A673 (cell line): ENCODE measurements at places on chromosomes 1 and 21. TPM values are rescaled to one million over a fixed set of nuclear protein-coding genes. Genes with fewer than 3 reads are reported as not detected.
A peak's percentile ranks its signal among the peaks of the same experiment; 100 is the strongest.

- DNase-seq = no peak
Measured at GRCh38 chr1:20291645-20292084, 990 bp downstream of the VWA5B1 start.

Gene LDLRAD1
- total RNA-seq = not detected in 2 replicates

GRCh38 chr1:51515982-51516648, 3.0 kb downstream of the EPS15 start:
- no peak for DNase-seq

DNA sequence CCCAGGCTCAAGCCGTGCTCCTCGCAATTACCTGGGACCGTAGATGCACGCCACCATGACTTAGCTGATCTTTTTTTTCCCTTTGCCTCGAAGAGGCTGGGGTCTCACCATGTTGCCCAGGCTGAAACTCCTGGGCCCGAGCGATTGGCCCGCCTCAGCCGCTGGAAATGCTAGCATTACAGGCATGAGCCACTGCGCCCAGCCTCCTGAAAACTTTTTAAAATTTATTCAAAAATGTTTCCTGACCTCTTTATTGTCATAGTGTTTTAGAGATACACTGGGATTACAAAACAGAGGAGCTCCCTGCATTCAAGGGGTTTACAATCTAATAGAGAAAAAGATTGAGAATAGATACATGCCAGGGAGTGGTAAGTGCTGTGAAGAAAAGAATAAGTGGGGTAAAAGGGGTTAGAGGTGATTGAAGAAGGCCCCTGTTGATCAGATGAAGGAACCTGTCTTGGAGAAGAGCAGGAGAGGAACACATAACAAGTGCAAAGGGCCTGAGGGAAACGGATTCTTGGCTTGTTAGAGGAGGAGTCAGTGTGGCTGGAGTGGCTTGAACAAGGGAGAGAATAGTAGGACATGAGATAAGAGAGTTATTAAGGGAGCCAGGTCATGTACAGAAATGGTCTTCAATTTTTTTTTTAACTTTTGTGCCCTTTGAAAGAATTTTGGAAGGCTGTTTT, 1.7 kb upstream of the TRIM33 start:
- DNase-seq = no peak

- no peak for DNase-seq
Measured at GRCh38 chr1:223210788-223211120, 67.7 kb upstream of the TLR5 start.

- peak; percentile 28 for DNase-seq
Measured at GRCh38 chr1:112114540-112114939, 125.1 kb upstream of the KCND3 start.

GRCh38 chr1:29849991-29850757, 613.9 kb downstream of the PTPRU start:
- no peak for DNase-seq

GRCh38 chr1:230809256-230809990, 58.9 kb downstream of the C1orf198 start:
- DNase-seq = no peak

Gene IL20
- total RNA-seq = not detected in 2 replicates

Gene DNAJB4
- total RNA-seq = 28.3 and 34.5 TPM in 2 replicates

- DNase-seq = no peak
Measured at GRCh38 chr1:200895443-200895789, 716 bp downstream of the INAVA start.
